ENCODE measurements at places on chromosomes 1 and 21.

- DNase-seq = no peak
Observed at GRCh38 chr1:4119516-4120220, 219.6 kb upstream of the C1orf174 start.

DNA sequence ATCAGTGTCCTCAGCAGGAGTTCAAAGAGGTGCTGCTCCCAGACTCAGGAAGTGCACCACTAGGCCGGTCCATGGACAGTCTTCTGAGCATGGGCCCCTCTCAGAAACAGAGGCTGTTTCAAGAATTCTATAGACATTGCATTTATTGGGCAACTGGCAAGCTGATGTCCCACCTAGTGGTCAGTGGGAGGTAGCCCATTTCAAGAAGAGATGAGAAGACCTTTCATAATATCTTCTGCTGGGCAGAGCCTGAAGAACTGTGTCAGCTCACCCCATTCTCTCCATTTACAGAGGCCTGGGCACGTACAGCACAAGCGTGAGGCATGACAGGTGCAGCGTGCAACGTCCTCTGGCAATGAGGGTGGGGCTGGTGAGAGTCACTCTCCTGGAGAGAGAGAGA is 216.0 kb downstream of the DYRK1A start:
- DNase-seq = peak; percentile 73

DNA sequence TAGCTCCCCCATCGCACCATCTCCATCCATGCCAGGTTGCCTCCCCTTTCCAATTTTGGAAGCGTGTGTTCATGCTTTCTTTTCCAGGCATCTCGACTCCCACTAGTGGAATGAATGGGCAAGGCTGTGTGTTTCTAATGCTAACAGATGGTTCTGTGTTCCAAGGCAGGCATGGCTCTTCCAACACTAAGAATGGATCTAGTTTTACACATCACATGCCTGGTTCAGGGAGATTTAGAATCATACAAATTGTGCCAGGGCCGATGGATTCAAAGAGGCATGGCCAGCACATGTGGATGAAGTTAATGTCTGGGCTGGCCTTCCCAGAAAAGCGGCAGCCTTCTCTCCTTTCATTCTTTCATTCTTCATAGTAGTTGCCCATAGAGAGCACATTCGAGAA is 438.7 kb downstream of the PRDM2 start:
- DNase-seq = no peak

DNA sequence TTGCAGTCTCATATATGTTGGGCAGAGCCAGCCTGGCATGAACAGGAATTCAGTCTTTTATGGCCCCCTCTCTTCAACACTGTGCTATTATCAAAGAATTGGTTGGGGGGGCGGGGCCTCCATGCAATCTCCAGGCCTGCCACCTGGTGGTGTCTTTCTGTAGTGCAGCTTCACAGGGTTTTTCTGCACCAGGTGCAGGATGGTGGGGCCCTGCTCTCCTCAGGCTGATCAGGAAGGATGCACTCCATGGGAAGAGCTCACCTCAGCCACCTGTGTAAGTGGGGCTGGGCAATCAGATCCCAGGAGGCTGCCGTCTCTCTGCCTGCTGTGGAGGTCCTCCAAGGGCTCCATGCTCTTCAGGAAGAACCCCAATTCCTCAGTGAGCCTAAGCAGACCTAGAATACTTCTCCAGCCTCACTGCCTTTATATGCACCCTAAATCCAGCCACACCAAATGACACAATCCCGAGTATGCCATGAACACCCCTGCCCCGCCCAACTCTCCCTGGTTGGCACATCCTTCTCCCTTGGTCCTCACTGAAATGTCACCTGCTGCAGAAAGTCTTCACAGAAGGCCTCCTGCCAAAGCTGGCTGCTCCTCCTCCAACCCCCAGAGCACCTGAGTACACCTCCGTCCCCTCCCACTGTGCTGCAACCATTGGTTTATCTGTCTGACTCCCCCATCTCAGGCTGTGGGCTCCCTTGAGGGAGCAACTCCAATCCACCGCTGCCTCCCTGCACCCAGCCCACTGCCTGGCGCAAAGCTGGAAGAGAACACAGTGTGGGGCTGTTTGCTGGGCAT is 16.5 kb downstream of the STK40 start:
- peak; percentile 77 for DNase-seq

DNA sequence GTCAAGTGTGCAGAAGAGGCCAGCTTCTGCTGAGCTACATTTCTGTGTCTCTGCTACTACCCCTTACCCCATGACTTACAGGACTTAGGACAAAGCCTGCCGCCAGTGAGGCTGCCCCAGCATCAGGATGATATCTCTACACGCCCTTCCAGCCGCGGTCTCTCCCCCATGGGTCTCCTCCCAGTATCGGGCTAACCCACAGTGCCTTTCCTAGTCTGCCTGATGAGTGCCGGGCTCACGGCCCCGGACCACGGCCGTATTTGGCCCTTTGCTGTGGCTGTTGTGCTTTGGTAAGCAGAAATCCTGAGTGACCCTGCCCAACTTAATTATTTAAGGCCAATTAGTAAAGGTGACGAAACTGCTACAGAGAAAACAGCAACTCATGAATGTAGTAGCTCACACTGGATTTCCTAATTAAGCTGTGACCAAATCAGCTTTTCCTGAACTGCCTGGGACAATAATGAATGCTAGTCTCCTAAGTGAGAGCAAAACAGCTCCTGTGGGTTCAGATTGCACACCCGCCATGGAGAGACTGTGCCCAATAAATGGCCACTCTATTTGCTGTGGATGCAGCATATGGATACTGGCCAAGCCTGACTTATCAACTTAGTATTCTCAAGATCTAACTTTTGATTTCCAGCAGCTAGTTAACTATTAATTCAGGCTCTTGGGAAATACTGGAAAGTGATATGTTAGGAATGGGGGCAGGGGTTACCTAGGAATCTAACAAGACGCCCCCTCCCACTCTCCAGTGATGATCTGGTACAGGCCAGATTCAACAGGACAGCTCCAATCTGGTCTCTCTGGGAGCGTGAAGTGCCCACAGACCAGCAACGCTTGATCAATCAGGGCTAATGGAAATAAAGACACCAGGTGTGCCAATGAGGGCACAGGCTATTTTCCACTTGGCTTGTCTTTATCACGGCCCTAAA is 123.3 kb upstream of the IFFO2 start:
- no peak for DNase-seq

- DNase-seq = no peak
Observed at GRCh38 chr1:38777464-38777957, 82.1 kb downstream of the RRAGC start.

DNA sequence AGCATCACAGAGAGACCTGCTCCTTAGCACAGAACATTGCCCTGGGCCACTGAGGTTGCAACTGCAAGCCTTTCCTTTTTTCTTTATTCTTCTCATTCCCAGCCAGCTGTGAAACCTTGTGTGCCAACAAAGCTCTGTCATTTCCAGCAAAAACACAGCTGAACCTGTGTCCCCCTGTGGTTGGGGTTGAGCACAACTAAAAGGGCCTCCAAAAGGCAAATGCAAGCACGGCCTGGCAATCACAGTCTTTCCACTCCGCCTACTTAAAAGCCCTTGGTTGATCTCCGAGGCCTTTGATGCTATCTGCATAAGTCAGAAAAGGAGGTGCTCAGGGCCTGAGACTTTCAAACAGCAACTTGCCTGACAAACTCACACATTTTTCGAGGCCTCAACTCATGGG is 32.7 kb downstream of the SUSD4 start:
- no peak for DNase-seq

GRCh38 chr1:61424382-61424781 is 300.6 kb downstream of the TM2D1 start:
- DNase-seq = no peak
